ENCODE measurements at places on chromosomes 4 and X. TPM values are rescaled to one million over a fixed set of nuclear protein-coding genes. Genes with fewer than 3 reads are reported as not detected.

DNA sequence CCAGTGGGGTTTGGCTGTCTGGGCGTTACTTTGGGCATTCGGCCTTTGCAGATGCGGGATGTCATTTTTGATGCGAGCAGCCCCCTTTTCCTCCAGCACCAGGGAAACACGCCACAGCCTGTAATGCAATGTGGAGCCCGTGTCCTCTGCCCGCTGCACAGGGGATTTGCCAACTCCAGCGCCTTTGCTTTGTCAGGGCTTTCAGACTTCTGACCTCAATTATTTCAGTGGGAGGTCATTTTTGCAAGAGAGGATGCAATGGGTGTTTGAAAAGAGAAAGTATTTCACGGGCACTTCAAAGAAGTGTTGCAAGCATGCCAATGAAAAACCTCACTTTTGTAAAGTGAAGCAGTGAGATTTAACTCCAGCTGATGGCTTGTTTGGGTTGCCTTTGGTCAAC, 11.5 kb downstream of the CLCN4 start:
- no peak for DNase-seq

DNA sequence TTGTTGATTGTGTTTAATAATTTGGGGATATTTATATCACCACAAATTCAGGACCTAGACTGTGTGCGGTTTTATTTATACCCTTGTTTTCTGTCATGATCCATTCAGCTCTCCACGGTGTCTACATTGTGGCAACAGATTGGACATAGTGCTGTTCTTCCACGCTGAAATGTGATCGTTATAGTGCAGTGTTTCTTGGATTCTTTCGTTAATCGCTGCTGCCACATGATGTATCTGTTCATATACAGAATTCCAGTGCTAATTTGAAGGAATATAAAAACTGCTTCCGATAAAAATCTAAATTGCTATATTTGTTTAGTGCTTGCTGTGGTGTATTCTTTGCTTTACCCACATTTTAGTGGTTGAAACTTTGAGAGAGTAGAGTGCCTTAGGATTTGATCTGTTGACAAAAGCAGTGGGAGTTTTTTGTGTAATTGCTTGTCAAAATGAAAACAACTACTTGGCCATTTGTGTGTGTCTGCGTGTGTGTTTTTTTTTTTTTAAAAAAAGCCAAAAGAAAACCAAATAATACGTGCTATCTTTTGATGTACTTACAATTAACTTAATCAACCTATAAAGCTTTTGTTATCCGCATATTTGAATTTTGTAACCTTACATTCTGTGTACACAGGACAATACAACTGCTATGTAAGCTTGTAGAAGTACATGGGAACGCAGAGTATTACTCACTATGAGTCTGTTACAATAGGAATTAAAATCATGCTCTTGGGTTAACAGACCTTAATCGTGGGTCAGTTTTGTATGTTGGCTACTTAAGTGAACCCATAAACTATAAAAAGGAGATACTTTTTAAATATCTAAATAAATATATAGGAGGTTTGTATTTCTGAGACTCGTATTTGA, 353.3 kb downstream of the ARHGAP24 start:
- no peak for DNase-seq

VCX3B gene
- not detected for total RNA-seq

- DNase-seq, result no peak
Measured at GRCh38 chr4:174260099-174260498, 23.4 kb downstream of the FBXO8 start.

CYP2U1 gene
- total RNA-seq, result 9.4 TPM

DNA sequence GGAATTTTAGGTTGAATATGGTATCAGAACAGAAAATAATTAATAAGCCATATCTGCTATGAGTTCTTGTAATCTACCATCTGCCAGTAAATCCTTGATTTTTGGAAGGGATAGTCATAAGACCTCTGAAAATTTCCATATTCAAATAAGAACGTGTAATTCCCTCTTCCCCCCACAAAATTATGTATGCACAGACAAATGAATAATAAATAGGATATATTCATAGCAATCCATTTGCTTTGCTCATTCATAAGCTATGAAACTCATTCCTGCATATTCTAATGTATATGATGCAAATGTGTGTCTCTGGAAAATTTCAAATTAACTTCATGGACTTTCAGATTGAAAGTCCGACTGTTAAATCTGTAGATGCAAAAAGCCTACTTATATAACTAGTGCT, 833.1 kb upstream of the GRID2 start:
- DNase-seq, result no peak

AMBN gene
- total RNA-seq, result not detected

DNA sequence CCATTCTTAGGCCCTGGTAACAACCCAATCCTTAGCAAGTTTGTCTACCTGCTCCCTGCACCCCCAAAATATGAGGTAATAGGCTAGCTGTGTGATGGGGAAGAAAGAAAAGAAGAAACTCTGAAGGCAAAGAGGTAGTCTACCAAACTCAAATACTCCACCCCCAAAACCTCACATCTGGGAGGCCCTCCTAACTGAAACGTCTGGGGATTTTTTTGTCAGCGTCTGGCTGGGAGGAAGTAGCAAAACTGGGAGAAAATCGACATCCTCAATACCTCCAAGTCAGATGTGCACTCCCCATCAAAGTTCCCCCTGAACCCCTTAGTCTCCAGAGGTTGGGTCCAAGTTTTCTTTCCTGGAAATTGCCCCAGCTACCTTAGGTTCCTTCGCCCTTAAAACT, 1.0 kb downstream of the LAMP2 start:
- no peak for DNase-seq

DNA sequence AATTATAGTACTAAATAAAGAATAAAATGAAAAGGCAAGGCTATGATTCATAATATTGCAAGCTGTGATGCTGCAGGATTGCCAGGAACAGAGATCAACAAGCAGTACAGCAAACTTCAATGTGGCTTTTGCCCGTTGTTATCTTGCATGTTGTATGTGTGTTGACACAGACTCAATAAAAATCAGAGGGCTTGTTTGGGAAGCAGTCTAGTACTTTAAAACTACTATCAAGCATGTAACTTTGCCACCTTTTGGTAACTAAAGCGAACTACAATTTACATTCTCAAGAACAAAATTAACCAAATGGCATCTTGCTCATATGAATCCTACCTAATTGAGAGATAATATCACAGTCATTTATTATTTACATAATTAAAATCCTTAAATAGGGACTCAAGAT, 79.8 kb upstream of the GPM6A start:
- no peak for DNase-seq

- DNase-seq, result no peak
Measured at GRCh38 chr4:34372815-34373214, 1871.5 kb downstream of the ARAP2 start.

GRCh38 chr4:180060159-180060889, 2182.9 kb upstream of the TENM3 start:
- no peak for DNase-seq

FHIP1A gene
- 21.4 TPM for total RNA-seq

DOCK11 gene
- 3.8 TPM for total RNA-seq

- DNase-seq, result no peak
Measured at GRCh38 chr4:173217075-173217474, 48.5 kb downstream of the GALNT7 start.

DNA sequence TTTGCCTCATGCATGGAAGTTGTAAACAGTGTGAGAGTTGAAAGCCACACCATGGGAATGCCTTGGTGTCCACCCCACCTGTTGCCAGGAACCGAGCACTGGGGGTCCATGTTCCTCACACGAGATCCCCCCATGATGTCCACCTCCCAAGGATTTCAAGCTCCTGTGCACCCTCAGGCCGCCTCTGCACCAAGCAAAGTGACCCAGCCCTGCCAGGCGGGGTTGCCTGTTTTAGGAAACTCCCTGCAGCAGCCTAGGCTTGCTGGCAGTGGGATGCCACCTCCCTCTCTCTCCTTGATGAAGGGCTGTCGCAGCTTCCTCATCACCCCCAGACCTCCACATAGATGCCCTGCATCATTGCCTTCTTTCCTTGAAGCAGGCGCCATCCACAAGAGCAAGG, 82.8 kb downstream of the GPR143 start:
- DNase-seq, result no peak

FRG2 gene
- total RNA-seq, result not detected

GRCh38 chrX:9730752-9731151, 34.9 kb downstream of the GPR143 start:
- no peak for DNase-seq

GRCh38 chr4:91362125-91362524, 941.6 kb upstream of the GRID2 start:
- no peak for DNase-seq

HOPX gene
- total RNA-seq, result 21.3 TPM

DNA sequence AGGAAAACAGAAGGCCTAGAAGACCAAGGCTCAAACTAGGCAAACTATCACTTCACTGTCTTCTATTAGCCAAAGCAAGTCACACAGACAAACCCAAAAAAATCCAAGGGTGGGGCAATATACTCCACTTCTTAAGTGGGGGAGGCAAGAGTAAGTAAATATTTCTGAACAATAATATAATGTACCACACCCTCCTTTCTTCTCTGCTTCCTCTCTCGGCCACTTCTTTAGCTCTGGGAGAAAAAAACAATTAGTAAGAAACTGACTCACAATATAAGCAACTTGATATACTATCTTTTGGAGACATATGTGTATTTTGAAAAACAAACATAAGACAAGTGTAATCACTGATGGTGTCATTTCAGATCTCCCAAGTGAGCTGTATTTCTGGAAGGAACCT, 14.8 kb downstream of the DCAF8L1 start:
- no peak for DNase-seq

PF4V1 gene
- not detected for total RNA-seq

ZNF185 gene
- total RNA-seq, result 1.6 TPM

- no peak for DNase-seq
Measured at GRCh38 chr4:80916770-80917169, 113.7 kb upstream of the BMP3 start.

GRCh38 chr4:63937961-63938360, 471.3 kb downstream of the TECRL start:
- no peak for DNase-seq

DNA sequence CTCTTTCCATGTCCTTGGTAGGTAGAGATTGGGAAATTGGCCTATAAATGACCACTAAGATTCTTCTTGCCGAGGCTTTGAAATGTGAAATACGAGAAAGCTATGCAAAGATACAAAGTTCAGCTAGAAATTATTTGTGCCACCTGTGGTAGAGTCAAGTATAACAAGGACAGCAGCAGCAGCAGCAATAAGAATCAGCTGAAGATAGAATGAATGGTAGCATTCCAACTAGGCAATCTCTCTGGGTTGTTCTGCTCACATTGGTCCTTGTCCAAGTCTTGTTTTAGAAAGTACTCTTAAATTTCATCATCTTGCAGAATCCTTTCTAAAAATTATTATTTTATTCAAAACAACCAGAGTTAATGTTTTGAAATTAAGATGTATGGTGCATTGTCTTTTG, 67.8 kb upstream of the PCDH10 start:
- no peak for DNase-seq

NEXMIF gene
- total RNA-seq, result 0.19 TPM

- DNase-seq, result no peak
Measured at GRCh38 chr4:70895405-70895804, 6.8 kb upstream of the MOB1B start.

- no peak for DNase-seq
Measured at GRCh38 chr4:158599765-158600498, 71.8 kb downstream of the C4orf46 start.

- DNase-seq, result no peak
Measured at GRCh38 chr4:602559-602942, 22.8 kb upstream of the PDE6B start.

DNA sequence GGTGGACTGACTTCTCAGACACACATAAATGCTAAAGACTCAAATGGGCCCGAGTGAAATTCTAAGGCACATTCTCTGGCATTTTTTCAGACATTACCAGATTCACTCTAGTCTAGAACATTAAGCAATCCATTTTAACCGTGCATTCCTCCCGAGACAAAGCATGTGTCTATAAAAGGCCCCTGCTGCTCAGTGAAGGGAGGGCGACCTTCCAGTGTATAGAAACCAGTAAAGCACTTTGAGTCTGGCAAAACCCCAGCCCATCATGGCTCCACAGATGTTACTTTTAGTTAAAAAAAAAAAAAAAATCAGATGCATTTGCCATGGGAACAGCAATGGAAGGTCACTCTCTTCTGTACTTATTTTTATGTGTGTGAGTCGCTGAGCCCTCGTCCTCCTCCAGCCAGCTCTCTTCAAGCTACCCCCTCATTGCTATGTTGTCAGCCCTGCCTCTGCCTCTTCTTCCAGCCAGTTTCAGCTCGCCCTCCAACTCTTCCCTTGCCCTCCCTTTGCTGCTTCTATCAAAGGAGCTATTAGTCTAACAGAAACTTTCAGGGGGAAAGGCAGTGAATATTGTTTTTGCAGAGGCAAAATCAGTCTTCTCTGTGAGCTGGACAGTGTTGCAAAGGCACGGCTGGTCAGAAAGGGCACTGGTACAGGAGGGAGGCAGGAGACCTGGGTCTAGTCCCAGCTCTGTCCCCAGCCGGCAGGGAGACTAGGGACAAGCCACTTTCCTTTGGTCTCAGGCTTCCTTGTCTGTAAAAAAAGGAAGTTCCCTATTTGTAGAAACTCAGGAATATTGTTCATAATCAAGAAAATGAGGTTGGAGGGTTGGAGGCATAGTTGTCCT, 644.2 kb downstream of the ZNF674 start:
- DNase-seq, result no peak

GRCh38 chr4:124055896-124056295, 656.6 kb downstream of the ANKRD50 start:
- no peak for DNase-seq

All from left ventricle myocardium inferior (tissue), 1 donor.